ENCODE measurements at places on chromosomes 6 and 20. TPM values are rescaled to one million over a fixed set of nuclear protein-coding genes. Genes with fewer than 3 reads are reported as not detected.

OTOR gene
- not detected for total RNA-seq

SLCO4A1 gene
- 19.0 TPM for total RNA-seq

DNAH8 gene
- total RNA-seq, result not detected

BNIP5 gene
- total RNA-seq, result not detected

KIF13A gene
- total RNA-seq, result 67.7 TPM

PKIG gene
- 241 TPM for total RNA-seq

TRIM31 gene
- not detected for total RNA-seq

SLC17A4 gene
- not detected for total RNA-seq

CTCFL gene
- total RNA-seq, result not detected

CRISP3 gene
- 35.3 TPM for total RNA-seq

MDC1 gene
- 16.7 TPM for total RNA-seq

NKX2-4 gene
- total RNA-seq, result not detected

DEK gene
- total RNA-seq, result 162 TPM

RNF217 gene
- 26.8 TPM for total RNA-seq

CLVS2 gene
- total RNA-seq, result 0.50 TPM

JAG1 gene
- 34.3 TPM for total RNA-seq

SNAI1 gene
- 0.79 TPM for total RNA-seq

C6orf52 gene
- 2.5 TPM for total RNA-seq

C4B gene
- total RNA-seq, result 45.6 TPM

MED23 gene
- total RNA-seq, result 35.2 TPM

CCM2L gene
- total RNA-seq, result 3.0 TPM

MOXD1 gene
- total RNA-seq, result 37.3 TPM

ESR1 gene
- 0.99 TPM for total RNA-seq

RALGAPA2 gene
- 24.9 TPM for total RNA-seq

RAET1L gene
- total RNA-seq, result 0.23 TPM

NRM gene
- 8.2 TPM for total RNA-seq

PTCRA gene
- total RNA-seq, result not detected

CLIC5 gene
- 2.8 TPM for total RNA-seq

SRXN1 gene
- total RNA-seq, result 37.4 TPM

KIZ gene
- 31.0 TPM for total RNA-seq

GJA1 gene
- 307 TPM for total RNA-seq

SPATA25 gene
- total RNA-seq, result not detected

POM121L2 gene
- total RNA-seq, result not detected

PEX6 gene
- 23.5 TPM for total RNA-seq

PRL gene
- not detected for total RNA-seq

WFDC10B gene
- not detected for total RNA-seq

LY6G5C gene
- total RNA-seq, result not detected

GSTA2 gene
- total RNA-seq, result not detected

COQ3 gene
- total RNA-seq, result 5.1 TPM

DSP gene
- total RNA-seq, result 6.9 TPM

ZNF334 gene
- 0.66 TPM for total RNA-seq

PRDM1 gene
- total RNA-seq, result 2.7 TPM

OGFR gene
- 59.1 TPM for total RNA-seq

ANKRD66 gene
- total RNA-seq, result not detected

FAM83C gene
- total RNA-seq, result not detected

PLA2G7 gene
- total RNA-seq, result not detected

LZTS3 gene
- total RNA-seq, result 11.4 TPM

TSPO2 gene
- total RNA-seq, result not detected

CALHM4 gene
- not detected for total RNA-seq

DLL1 gene
- total RNA-seq, result 6.8 TPM

DUSP15 gene
- 2.5 TPM for total RNA-seq

MYMX gene
- not detected for total RNA-seq

TINAG gene
- total RNA-seq, result not detected

SPTLC3 gene
- total RNA-seq, result 14.6 TPM

PTPRT gene
- 0.04 TPM for total RNA-seq

BPIFB2 gene
- total RNA-seq, result 138 TPM

GSTA3 gene
- total RNA-seq, result not detected

KIFC1 gene
- total RNA-seq, result not detected

MRAP2 gene
- total RNA-seq, result 0.27 TPM

All from gastroesophageal sphincter (tissue), 4 donors.